ENCODE measurements at places on chromosomes 5 and 9. TPM values are rescaled to one million over a fixed set of nuclear protein-coding genes. Genes with fewer than 3 reads are reported as not detected.

- DNase-seq, result no peak
Measured at GRCh38 chr5:96730586-96730985, 68.4 kb downstream of the CAST start.

AK6 gene
- total RNA-seq, result 32.8 TPM

- peak; percentile 51 for DNase-seq
Measured at GRCh38 chr5:17235731-17236330, 18.4 kb downstream of the BASP1 start.

DNAI1 gene
- total RNA-seq, result under 0.01 TPM

BHMT2 gene
- 34.5 TPM for total RNA-seq

DNA sequence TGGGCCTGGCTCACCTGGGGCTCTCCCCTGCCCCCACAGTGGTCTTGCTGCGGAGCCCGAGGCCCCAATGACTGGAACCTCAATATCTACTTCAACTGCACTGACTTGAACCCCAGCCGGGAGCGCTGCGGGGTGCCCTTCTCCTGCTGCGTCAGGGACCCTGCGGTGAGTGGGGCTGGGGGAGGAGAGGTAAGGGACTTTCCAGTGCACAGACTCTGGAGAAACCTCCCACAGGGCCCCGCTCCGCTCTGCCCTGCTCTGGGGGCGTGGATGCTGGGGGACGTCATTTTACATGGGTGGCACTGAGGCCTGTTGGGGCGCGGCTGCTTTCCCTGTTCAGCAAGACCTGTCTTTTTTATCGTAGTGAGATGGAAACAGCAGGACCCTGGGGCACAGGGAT, 7.6 kb downstream of the TSPAN17 start:
- no peak for DNase-seq

- no peak for DNase-seq
Measured at GRCh38 chr9:91143642-91144041, 218.1 kb downstream of the AUH start.

GRCh38 chr9:110047955-110048402, 160.0 kb downstream of the C9orf152 start:
- no peak for DNase-seq

SLIT3 gene
- total RNA-seq, result 0.64 TPM

DNA sequence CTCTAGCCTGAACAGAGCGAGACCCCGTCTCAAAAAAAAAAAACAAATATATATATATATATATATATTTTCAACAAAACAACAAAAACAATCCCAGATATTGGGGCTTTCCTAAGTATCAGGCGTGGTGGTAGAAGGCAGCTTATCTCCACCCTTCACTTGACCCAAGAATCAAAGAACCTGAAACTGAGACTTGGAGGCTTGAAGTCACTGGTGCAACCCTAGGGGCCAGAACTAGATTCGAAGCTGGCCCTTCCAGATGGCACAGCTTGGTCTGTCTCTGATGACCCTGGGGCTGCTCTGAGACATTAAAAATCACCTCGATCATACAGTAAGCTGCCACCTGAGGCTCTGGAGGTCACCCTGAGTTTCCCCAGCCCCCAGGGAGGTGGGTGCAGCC, 1.3 kb upstream of the KCNMB1 start:
- DNase-seq, result no peak

GRCh38 chr5:4570047-4570995, 569.8 kb upstream of the ADAMTS16 start:
- no peak for DNase-seq

- DNase-seq, result peak; percentile 17
Measured at GRCh38 chr9:124149992-124150391, 107.8 kb upstream of the NEK6 start.

PCDHA12 gene
- under 0.01 TPM for total RNA-seq

DNA sequence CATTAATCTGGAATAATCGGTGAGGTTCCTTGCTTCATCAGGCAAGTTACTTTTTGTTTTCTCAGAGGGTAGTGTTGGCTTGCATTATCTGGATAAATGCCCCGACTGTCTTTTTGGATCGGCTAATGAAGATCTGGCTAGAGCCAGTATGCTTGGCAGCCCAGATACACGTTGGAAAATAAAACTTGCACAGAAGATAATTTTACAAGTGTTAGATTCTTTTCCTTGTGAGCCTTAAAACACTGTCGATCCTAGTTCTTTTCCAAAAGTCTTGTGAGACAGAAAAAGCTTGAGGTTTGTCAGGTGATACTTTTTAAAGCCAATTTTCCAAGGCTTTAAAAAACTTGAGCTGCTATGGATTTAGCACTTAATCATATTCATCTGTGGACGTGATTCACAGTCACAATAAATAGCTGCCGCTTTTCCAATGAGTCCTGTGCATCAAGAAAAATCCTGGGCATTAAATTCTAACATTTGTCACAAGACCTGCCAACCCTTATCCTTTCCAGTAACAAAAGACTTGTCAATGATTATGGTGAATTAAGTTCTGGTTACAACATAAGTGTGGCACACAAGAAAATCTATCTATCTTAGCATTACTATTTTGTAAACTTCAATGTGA, 68.5 kb downstream of the PRLR start:
- no peak for DNase-seq

DNA sequence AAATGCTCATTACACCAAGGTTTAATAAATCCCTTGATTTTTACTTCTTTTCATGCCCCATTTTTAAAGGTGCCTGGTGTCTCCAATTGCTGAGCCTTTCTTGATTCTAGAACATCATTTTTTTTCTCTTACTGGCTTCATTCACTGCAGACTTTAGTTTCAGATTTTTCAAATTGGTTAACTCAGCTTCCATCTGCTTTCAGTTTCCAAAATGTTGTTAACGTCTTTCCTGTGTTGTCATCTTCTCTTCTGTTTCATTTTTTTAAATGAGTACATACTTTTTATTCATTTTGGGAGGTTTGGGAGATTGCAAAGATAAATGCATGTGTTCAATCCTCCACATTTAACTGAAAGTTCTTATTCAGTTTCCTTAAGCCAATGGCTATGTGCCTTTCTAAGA, 126.4 kb upstream of the CCNG1 start:
- no peak for DNase-seq

DNA sequence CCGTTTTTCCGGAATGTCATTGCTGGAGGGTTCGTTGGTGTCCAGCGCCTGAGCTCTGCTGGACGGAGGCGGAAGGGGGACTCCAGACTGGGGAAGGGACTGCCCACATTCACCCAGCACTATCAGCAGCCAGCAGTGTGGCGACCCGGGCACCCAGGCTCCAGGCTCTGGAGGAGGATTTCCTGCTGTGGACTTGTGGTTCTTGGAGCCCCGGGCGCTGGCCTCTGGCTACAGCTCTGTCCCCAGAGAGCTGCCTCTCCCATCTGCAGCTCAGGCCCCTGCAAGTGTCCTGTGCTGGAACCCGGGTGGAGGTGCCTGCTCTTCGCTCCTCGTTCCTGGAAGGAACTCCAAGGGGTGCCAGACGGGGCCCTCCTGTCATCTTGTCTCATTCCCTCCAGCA, 152.6 kb downstream of the RGS3 start:
- DNase-seq, result no peak

- DNase-seq, result no peak
Measured at GRCh38 chr5:148699028-148699427, 44.7 kb upstream of the HTR4 start.

- DNase-seq, result no peak
Measured at GRCh38 chr9:126974594-126974993, 60.0 kb downstream of the RALGPS1 start.

DNA sequence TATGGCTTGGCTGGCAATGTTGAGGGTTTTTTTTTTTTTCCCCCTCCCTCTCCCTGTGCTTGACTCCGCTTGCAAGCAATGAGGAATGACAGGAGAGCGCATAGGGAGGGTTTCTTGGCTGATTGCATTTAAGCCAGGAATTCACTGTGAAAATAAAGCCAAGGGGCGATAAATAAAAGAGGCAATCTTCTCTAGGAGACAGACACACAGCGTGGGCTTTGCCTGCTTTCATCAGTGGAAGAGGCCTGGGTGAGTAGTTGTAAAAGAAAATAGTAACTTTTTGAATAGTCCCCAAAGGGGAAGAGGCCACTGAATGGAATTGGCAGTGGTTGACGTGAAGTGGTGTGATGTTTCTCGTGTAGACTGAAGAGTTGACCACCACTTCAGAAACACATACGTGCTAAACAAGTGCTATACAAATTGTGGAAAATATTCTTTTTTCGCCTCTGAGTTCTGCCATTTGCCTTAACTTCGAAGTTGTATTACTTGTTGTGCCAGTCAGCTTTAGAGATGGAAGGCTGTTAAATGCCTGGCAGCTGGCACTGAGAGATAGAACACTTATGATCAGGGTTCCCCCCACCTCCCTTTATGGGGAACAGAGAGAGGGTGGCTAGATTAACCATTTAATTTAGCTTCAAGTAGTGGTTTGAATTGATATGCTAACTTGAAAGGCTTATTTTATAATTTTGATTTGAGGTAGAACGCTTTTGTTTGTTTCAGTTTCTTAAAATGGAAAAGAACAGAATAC, 3.0 kb downstream of the ZSWIM6 start:
- DNase-seq, result peak; percentile 74

GRCh38 chr5:1832511-1833250, 31.5 kb downstream of the NDUFS6 start:
- no peak for DNase-seq

GRCh38 chr5:9231842-9232241, 314.0 kb downstream of the SEMA5A start:
- DNase-seq, result no peak

DNA sequence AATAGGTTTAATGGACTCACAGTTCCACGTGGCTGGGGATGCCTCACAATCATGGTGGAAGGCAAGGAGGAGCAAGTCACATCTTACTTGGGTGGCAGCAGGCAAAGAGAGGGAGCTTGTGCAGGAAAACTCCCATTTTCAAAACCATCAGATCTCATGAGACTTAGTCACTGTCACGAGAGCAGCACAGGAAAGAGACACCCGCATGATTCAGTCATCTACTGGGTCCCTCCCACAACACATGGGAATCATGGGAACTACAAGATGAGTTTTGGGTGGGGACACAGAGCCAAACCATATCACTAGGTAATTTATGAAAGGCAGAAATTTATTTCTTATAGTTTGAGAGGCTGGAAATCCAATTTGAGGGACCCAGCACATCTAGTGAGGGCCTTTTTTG, 40.0 kb downstream of the MTREX start:
- DNase-seq, result no peak

SWI5 gene
- total RNA-seq, result 26.7 TPM

- DNase-seq, result peak; percentile 60
Measured at GRCh38 chr5:109987970-109988369, 298.2 kb downstream of the MAN2A1 start.

ZCCHC10 gene
- total RNA-seq, result 11.0 TPM

ADRB2 gene
- total RNA-seq, result 1.7 TPM

DNA sequence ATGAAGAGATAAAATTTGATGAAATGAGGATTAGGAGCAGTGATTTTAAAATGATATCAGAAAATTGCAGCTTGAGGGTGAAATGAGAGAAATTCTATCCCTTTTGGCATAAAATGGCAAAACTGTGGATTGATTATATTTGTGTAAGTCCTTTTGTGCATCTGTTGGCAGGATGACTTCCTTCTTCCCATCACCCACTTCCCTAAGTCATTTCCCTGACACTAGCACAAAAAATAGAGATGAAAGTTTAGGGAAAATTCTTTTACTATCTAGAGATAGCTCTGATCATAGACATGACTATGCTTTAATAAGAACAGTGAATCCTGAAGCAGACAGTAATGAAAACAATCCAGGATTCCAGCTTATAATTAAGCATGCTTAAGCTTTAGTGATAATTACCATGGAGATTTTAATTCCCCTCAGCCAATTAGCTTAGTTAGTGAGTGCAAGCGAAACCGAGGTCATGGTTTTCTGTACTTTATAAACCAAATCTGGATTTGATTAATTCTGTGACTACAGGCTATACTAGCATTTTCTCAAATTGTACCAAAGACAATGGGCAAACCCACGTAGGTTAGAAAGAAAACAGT, 163.6 kb upstream of the TARS1 start:
- no peak for DNase-seq

AJM1 gene
- 1.3 TPM for total RNA-seq

GRCh38 chr9:32550150-32550561, 2.0 kb upstream of the SMIM27 start:
- peak; percentile 44 for DNase-seq

FNBP1 gene
- 41.9 TPM for total RNA-seq

GRCh38 chr5:14830210-14831005, 41.2 kb downstream of the ANKH start:
- no peak for DNase-seq

RFESD gene
- 1.6 TPM for total RNA-seq

PLCXD3 gene
- total RNA-seq, result 0.32 TPM
